ENCODE measurements at places on chromosomes 5 and 9.

GRCh38 chr5:71762826-71763225 lies 43.8 kb downstream of the CARTPT start:
- DNase-seq = no peak

- peak; percentile 40 for DNase-seq
Observed at GRCh38 chr9:136119061-136119882, 597 bp upstream of the TMEM250 start.

GRCh38 chr5:132812123-132812765 lies 858 bp upstream of the SOWAHA start:
- peak; percentile 14 for DNase-seq

- no peak for DNase-seq
Observed at GRCh38 chr5:138889994-138890393, 14.9 kb upstream of the LRRTM2 start.

DNA sequence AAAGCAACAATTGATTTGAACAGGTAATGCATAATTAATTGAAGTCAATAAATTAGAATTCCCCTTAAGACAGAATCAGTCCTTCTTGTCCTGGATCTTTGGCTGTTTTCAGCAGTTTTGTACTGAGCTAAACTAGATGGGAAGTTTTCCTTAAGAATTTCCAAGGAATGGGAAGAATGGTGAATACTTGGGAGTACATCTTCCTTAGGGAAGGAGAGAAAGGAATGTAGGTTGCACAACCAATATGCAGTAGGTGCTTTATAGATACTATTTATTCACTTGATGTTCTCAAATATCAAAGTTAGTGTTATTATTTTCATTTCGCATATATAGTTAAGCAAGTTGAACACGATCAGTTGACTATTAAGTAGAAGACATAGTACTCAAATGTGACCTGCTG lies 183.5 kb upstream of the MAP1B start:
- no peak for DNase-seq

DNA sequence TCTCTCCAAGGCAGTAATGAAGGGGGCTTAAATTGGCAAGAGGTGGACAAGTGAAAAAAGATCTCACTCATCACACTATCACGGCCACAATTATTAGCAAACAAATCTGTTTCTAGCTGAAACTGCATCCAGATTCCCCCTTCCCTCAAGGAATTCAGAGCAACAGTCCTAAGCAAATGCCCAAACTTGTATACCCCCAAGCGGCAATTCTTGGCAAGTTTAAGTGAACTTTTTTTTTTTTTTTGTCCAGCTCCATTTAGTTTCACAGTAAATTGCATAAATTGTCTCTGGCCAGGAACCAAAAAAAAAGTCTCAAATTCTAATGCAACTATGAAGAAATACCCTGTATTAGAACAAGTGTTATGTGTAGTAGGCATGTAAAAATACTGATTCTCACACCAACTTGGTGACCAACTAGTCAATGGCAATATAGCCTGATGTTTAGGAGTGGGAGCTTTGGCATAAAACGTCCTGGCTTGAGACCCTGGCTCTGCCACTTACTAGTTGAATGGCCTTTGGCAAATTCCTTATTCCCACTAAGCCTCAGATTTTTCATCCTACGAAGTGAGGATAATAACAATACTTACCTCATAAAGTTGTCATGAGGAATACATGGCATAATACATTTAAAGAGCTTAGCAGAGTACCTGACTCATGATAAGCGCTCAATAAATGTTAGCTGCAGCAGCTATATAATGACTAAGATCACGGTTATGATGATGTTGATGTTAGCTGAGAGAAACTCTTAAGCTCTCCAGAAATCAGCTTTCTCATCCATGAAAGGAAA lies 193.2 kb downstream of the ADAMTSL1 start:
- DNase-seq = no peak

- peak; percentile 48 for DNase-seq
Observed at GRCh38 chr5:154756868-154757813, 2.0 kb downstream of the LARP1 start.

DNA sequence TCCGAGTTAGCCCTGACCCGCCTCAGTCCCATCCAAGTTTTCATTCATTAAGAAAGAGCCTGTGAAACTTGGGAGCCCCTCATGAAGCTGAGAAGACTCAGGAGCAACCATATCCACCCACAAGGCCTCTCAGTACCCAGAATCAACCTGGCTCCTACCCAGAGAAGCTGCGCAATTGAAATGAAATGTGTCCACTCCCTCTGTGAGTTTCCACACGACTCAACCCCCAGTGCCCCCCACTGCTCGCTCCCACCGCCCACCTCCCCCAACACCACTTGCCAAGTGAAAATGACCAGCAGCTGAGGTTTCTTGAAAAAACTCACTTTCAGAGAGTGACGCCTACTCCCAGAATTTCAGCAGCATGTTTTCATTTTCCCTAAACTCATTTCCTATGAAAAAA lies 104.6 kb downstream of the CDK5RAP2 start:
- no peak for DNase-seq

- DNase-seq = no peak
Observed at GRCh38 chr9:121262423-121262822, 5.5 kb upstream of the GSN start.

DNA sequence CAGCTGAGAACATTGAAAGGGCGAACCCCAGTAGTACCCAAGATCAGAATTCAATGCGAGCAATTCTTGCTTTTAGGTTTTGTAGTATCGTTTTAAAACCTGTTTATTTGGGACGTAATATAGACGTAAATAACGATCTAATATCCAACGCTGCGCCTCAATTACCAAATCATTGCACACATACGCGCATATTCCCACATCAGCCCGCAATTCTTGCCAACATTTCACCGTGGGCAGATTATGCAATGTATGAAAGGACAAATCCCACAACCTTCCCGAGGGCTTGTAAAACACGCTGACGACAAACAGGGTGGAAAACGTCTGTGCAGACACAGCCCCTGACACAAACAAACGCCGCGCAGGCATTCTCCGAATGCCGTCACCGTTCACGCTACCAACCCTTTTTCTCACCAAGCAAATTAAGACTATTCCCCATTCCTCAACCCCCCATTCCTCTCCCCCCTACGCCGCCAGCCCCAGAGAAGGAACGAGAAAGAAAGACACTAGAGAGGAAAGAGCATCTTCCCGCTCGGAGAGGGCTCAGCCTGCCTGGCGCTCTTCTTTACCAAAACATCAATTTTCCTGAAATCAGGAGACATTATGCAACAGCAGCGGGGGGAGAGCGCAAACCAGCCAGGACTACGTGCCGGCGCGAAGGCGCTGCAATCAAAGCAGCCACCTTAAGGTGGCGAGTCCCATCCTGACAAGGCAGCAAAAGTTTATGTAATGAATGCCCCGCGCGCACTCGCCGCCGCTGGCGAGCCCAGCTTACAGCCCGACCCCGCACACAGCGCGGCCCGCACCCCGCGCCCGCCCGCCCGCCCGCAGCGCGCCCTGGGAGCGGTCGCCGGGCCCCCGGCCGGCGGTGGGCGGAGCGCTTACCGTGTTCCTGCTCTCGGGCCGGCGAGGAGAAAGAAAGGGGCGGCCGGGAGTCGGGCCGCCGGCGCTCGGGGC lies 597 bp downstream of the NFIL3 start:
- peak; percentile 66 for DNase-seq

GRCh38 chr9:134033516-134034214 lies 8.4 kb downstream of the BRD3OS start:
- no peak for DNase-seq

GRCh38 chr5:79552984-79553383 lies 39.0 kb upstream of the HOMER1 start:
- no peak for DNase-seq

DNA sequence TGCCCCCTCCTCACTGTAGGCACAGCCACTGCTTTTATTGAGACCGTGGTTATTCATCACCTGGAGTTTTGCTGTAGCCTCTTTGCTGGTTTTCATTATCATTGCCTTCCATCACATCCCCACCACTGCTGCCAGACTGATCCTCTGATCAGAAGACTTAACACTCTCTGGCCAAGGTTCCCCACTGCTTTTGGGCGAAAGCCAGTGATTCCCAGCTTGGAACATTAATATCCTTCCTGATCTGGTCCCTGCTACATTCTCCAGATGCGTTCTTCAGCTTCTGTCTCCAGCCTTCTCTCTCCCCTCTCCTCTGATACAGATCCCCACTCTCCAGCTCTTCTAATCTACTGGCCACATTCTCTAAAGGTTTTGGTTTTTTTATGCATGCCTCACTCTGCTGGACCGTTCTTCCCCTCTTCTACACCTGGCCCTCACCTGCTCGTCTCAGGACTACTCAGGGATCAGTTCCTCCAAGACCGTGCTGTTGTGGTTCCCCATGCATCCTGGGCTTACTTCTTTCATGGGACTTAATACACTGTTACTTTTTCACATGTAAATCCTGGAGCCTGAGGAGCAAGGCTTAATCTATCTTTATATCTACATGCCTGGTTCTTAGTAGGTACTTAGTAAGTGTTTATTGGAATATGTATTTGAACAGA lies 115.0 kb downstream of the PRKACG start:
- DNase-seq = no peak

DNA sequence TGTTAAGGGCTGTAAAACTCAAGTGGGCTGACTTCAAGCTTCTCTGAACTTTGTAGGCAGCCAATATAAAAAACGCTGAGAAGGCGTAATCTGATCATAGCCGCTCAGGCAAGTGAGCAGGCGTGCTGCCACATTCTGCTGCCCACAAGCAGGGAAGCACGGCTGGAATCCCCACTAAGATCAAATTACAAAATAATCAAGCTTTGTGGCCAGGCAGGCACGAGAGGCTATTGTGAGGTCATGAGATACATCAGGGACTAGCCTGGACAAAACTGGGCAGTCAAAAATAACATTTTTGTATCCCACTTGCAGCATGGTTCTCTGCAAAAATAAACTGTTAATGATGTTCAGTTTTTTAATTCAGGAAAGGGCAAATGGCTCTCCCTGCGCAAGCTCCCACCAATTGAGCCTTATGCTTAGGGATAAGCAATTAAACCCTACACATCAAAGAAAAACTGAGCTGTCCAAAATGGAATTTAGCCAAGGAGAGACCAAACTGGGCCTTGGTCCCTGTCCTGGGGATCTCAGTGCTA lies 64.0 kb downstream of the POU5F2 start:
- peak; percentile 73 for DNase-seq

- DNase-seq = no peak
Observed at GRCh38 chr5:44266882-44267576, 122.2 kb downstream of the FGF10 start.

- no peak for DNase-seq
Observed at GRCh38 chr5:23727271-23727670, 219.9 kb downstream of the PRDM9 start.

- peak; percentile 61 for DNase-seq
Observed at GRCh38 chr9:104092875-104093600, 1.1 kb upstream of the SMC2 start.

DNA sequence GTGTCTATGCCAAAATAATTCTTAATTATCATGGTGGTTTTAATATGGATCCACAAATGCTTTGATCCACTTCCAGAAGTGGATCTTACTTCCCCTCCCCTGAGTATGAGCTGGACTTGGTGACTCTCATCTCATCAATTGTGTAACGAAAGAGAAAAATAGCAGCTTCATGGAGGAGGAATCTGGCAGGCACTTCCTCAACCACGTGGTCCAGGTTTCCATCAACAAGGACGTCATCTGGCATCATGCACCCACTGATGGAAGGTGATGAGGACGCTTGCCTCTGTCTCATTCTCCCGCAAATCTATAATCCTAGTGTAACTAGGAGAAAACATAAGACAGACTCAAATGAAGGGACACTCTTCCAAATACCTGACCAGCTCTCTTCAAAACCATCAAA lies 54.6 kb upstream of the S1PR3 start:
- DNase-seq = no peak

DNA sequence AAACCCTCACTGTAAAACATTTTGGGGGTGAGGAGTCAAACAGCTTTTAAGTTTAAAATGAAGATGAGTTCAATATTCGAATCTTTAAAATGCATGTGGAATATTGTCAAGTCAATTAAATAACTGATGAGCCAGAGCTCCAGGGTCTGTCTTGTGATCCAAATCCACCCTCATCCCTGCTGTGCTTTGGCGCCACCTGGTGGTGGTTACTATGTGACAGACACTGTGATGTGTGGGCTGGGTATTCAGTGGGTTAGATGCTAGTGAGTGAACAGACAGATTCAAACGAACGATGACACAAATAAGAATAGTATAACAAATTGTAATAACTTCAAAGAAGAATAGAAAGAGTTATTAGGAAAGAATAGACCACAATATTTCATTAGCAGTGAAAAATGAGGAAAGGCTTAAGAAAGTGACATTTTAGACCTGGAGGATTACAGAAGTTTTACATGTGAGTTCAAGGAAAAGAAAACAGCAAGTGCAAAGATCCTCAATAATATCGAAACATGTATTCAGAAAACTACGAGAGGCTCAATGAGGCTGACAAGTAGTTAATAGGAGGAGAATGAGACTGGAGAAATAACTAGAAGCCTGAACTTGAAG lies 51.4 kb upstream of the CHSY3 start:
- DNase-seq = peak; percentile 83

- DNase-seq = no peak
Observed at GRCh38 chr9:76654051-76654461, 110.2 kb upstream of the PCA3 start.

DNA sequence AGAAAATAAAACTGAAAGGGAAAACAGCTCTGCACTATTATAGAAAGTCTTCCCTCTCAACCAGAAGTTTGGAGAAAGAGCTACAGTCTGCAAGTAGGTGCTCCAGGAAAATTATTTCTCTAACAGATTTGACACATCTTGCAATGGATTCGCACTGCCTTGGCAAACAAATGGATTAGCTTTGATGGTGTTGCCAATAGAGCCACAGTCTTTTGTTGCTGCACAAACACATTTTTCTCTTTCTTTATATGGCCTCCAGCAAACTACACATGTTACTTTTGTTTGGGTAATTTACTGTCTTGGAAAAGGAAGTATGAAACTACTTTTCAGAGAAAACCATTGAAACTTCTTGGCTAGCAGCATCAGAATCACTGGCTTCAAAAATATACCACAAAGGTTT lies 523.1 kb downstream of the EFNA5 start:
- DNase-seq = no peak

All from NCI-H82 (cell line).